NCI-H187 (cell line): ENCODE measurements at places on chromosomes 7 and 10.
A peak's percentile ranks its signal among the peaks of the same experiment; 100 is the strongest.

DNA sequence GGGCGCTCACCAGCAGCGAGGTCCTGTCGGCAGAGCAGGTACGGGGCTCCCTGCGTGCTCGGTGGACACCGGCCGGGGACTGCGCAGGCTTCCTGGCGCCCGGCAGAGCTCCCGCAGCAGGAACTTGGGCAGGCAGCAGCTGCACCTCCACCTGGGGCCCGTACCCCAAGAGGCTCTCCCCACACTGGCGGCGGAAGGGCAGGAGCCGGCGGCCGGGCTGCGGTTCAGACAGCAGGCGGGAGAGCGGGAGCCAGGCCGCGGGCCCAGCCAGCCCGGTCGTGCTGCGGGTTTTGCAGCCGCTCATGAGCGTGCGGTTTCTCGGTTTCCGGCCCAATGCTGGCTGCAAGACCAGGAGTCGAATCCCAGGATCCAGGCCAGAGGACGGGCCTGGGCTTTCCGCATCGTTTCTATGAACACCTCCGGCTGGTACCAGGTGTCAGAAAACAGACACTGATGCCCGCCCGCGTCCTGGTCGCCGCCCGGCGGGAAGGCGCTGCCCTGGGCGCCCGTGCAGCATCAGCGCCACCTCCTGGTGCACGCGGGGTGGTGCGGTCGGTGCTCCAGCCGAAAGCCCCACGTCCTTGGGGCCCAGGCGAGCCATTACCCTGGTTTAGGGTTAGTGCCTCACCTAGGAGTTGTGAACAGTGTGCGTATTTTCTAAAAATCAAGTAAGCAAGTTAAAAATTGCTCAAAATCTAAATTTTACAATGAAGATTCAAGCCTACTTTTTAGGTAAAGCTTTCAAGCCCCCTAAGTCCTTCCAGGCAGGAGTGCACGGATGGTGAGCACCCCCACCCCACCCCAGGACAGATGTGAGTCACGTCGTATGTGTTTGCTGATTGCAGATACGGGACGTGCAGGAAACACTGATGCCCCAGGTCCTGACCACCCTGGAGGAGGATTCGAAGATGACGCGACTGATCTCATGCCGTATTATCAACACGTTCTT lies 47.4 kb upstream of the PRKAR1B start:
- DNase-seq, result no peak

GRCh38 chr7:2477447-2478398 lies 1.5 kb upstream of the GRIFIN start:
- no peak for DNase-seq

- no peak for DNase-seq
These were observed 435.2 kb upstream of the LRGUK start for GRCh38 chr7:133691727-133692610.

DNA sequence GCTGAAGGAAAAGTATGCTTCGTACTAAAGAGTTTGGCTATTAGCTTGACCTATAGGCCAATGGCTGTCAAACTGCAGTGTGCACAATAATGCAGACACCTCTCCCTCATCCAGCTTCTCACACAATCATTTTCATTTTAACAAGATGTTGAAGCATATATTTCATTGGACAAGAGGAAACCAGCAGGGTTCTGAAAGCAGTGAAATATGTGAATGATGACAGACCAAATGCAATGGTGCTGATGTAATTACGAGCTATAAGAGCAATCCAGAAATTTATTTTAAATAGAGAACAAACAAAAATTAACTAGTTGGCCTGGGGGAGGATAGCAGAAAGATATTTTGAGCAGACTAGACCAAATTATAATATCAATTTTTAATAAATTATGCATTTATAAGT lies 331.5 kb upstream of the AKR1E2 start:
- no peak for DNase-seq

DNA sequence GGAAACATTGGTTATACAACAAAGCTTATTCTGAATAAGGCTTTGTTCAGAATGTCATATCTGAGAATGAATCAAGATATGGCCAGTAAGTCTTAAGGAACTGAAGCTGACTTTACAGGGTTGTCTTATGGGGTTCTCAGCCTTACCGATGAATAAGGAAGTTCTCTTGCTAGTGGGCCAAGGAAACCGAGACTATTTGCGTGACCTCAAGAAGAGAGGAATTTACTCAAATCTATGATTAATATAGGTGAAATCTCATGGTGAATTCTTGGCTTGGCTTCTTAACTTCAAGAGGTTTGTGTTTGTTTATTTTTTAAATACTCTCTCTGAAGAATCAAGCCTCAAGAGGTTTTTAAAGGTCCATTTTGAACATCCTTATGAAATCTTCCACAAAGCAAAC lies 4.7 kb upstream of the MRLN start:
- DNase-seq, result no peak

- DNase-seq, result no peak
These were observed 6.8 kb downstream of the PON1 start for GRCh38 chr7:95317546-95317945.

GRCh38 chr7:121139427-121139826 lies 150.9 kb downstream of the CPED1 start:
- no peak for DNase-seq

GRCh38 chr7:157152391-157152937 lies 13.7 kb downstream of the UBE3C start:
- no peak for DNase-seq

- no peak for DNase-seq
These were observed 367.5 kb downstream of the CCSER2 start for GRCh38 chr10:84695902-84696301.

- DNase-seq, result no peak
These were observed 804.3 kb upstream of the COBL start for GRCh38 chr7:52120912-52121311.

DNA sequence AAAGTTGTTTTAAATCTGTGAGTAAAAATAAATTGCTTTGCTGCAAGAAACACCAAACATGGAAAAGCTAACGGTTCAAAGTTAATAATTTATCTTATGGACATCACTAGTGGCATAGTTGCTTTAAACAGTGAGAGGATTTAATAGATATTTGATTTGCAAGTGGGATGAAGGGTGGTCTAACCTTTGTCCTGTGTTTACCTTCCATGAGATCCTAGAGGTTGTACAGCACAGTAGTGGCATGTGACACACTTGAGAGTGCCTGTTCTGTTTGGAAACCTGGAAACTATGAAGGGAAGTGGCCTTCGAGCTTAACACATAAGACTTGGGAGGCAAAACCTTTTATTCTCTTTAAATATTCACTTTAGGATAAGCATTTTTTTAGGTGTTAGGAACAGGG lies 16.0 kb downstream of the EGFR start:
- DNase-seq, result no peak

DNA sequence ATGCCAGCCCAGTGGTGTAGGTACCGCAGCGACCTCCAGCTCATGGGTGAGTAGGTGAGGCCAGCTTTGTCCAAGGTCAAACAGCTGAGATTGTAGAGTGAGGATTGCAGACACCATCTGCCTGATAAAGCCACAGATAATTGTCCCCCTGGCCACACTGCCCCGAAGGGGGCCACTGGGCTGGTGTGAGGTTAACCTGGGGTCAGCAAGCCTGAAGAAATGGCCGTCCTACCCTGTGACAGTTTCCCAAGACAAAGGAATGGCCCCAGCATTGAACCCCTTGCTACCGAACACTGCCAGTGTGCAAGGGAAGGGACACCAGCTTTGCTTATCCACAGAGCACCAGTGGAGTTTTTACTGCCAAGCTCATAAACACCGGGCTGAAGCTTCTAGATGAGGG lies 23.0 kb downstream of the ECHDC3 start:
- DNase-seq, result no peak

DNA sequence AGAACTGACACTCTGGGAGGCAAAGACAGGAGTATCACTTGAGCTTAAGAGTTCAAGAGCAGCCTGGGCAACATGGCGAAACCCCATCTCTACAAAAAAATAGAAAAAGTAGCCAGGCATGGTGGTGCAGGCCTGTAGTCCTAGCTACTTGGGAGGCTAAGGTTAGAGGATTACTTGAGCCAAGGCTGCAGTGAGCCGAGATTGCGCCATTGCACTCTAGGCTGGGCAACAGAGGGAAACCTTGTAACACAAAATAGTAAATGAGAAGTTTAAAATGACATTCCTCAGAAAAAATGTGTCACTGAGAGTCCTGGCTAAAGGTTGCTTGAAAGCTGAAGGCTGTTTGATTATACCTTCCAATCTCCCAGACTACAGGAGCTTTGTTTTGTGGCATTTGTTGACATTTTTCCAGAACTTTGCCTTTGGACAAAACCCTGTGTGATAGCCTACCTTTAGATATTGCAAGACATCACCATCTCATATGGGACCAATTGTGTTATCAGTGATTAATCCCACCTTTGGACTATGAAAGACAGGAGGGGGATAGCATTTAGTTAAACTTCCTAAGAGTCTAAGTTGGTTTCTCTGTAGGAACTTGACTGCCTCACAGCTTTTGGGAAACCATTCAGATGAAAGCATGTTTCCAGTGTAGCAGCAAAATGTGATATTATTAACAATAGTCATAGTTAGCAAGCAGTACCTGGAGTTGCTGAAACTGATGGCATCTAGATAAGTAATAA lies 5.3 kb downstream of the TNKS2 start:
- no peak for DNase-seq

GRCh38 chr10:932589-932988 lies 1.1 kb upstream of the LARP4B start:
- no peak for DNase-seq

DNA sequence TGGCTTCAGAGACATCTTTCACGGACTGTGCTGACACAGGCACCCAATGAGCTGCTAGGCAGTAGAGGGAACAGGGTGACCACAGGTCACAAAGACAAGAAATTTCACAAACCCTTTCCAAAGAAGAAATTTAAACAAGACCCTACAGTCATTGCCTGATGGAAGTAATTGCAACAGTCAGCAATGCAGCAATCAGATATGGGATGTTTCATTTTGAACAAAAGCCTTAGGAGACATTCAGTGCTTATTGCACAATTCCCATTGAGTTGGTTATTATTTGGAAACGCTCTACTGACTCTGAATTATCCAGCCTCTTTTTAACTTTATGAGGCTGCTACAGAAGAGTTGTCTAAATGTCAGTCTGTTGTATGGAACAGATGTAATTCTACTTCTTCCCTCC lies 85.5 kb downstream of the ETV1 start:
- DNase-seq, result peak; percentile 35

GRCh38 chr10:98262571-98262970 lies 5.4 kb downstream of the LOXL4 start:
- no peak for DNase-seq

GRCh38 chr7:9945857-9946256 lies 1027.8 kb upstream of the PHF14 start:
- DNase-seq, result no peak

DNA sequence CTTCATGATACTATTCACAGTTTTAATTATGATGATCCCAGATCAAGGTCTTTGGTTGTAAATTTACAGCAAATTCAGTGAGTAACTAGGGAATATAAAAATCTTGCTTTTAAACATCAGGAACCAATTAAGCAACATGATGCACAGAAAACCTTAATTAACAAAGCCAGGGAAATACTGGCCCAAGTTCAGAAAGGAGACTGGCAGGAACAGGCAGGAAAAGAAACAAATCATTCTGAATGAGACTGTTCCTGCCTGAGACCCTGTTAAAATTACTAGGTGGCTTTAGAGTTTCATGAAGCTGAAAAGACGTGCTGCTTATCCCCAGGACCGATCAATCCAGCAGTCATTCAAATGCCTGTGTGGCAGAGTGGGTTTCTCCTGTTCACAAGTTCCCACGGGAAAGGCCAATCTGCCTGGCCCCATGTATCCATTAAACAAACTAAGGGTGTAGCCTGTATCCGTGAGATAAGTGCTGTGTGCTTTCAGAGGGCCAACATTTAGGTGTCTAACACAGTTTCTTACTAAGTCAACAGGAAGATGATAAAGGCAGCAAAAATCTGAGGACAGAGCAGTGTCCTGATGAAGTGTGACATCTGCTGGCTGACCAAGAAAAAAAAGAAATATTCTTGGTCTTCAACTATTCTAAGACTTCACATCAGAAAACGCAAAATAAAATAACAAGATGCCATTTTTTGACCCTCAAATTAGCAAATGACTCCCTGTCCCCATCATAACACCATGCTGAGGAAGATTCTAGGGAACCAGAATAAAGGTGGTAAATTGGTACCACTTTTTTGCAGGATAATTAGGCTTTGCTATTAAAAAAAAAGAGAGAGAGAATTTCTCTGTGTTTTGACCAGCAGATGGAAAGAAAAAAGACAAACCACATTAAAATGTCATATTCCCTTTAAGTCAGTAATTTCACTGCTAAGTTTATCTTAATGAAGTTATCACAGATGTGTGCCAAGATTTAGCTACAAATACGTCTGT lies 34.2 kb downstream of the PUS7 start:
- no peak for DNase-seq

DNA sequence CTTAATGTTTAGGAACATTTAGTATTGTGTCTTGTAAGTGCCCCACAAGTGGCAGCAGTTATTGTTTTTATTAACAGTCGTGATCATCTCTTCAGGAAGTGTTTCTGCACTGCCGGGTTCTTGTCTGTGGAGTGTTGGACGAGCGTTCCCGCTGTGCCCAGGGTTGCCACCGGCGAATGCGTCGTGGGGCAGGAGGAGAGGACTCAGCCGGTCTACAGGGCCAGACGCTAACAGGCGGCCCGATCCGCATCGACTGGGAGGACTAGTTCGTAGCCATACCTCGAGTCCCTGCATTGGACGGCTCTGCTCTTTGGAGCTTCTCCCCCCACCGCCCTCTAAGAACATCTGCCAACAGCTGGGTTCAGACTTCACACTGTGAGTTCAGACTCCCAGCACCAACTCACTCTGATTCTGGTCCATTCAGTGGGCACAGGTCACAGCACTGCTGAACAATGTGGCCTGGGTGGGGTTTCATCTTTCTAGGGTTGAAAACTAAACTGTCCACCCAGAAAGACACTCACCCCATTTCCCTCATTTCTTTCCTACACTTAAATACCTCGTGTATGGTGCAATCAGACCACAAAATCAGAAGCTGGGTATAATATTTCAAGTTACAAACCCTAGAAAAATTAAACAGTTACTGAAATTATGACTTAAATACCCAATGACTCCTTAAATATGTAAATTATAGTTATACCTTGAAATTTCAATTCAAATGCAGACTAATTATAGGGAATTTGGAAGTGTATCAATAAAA lies 22.2 kb downstream of the PLA2G12B start:
- DNase-seq, result no peak

DNA sequence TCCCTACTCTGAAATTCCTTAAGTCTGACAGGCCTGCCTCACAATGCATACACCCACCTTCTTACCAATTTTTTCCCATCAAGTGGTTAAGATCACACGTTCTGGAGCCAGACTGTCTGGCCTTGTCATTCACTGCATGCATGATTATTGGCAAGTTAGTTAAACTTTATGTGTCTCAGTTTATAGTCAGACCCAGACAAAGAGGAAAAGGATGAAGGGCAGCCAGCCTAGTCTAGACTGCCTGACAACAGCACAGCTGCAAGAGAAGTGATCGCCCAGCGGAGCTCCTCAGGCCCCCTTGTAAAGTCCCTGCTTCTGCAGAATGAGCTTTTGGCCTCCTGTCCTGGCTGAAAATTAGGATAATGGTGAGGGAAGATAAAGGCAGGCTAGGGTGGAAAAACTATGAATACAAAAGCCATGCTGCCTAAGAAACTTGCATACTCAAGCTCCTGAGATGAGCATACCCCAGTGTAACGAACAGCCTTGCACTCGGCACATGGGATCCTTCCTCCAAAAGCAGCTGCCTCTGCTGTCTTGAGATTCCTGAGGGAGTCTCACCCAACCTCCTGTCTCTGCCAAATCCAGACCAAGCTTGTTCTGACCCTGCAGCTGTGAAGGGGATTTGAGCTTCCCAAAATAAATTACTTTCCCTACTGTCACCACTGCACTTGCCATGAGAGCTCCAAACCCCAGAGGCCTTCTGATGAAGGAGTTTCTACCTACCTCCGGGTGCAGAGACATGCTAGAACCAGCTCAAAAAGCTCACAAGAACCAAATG lies 26.7 kb upstream of the MRLN start:
- no peak for DNase-seq

- DNase-seq, result no peak
These were observed 107.2 kb upstream of the INHBA start for GRCh38 chr7:41809940-41810576.
